ENCODE measurements at places on chromosomes 4 and X. TPM values are rescaled to one million over a fixed set of nuclear protein-coding genes. Genes with fewer than 3 reads are reported as not detected.

Gene XAGE2
- not detected for total RNA-seq

Gene ARR3
- total RNA-seq, result not detected

Gene PDS5A
- total RNA-seq, result 69.8 TPM

Gene NPY1R
- total RNA-seq, result 17.2 TPM

Gene LPAR4
- total RNA-seq, result 0.26 TPM

Gene SPOCK3
- not detected for total RNA-seq

Gene SASH3
- total RNA-seq, result 24.3 TPM

Gene PRKG2
- 0.19 TPM for total RNA-seq

Gene SLC34A2
- total RNA-seq, result not detected

Gene IL2
- total RNA-seq, result not detected
